Frontal cortex (tissue), 4 donors: ENCODE measurements at places on chromosomes 4 and X. TPM values are rescaled to one million over a fixed set of nuclear protein-coding genes. Genes with fewer than 3 reads are reported as not detected.

The ARHGAP36 gene
- total RNA-seq, result 0.41 TPM

The H2BW2 gene
- total RNA-seq, result not detected

The SPANXN3 gene
- total RNA-seq, result not detected

The F8A3 gene
- 1.2 TPM for total RNA-seq

The NOX1 gene
- not detected for total RNA-seq

The SPANXA1 gene
- not detected for total RNA-seq

The GPM6B gene
- 380 TPM for total RNA-seq

The PGAM4 gene
- total RNA-seq, result not detected

The NSUN7 gene
- total RNA-seq, result 11.0 TPM

The CCDC149 gene
- 16.3 TPM for total RNA-seq

DNA sequence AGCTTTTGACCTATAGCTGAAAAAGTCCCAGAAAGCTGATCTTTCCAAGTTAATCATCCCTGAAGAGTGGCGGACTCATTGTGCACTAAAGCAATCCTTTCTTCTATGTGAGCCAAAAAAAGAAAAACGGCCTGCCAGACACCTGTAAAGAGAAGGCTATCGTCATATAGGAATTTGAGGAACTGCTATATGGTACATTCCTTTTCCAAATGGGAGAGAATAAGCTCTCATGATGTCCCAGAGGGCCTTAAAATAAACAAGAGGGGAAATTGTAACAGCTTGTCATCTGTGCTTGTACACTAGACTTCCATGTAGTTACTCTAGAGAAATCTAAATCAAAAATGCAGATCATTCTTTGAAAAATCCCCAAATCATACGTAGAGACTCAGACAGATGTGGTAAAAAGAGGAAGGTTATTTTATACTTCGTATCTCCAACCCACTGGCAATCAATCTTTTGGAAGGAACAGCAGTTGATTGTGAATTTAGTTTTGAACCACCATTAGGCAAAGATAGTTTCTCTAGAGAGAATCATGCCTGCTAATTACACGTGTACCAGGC lies 26.1 kb downstream of the GPR174 start:
- DNase-seq, result no peak

DNA sequence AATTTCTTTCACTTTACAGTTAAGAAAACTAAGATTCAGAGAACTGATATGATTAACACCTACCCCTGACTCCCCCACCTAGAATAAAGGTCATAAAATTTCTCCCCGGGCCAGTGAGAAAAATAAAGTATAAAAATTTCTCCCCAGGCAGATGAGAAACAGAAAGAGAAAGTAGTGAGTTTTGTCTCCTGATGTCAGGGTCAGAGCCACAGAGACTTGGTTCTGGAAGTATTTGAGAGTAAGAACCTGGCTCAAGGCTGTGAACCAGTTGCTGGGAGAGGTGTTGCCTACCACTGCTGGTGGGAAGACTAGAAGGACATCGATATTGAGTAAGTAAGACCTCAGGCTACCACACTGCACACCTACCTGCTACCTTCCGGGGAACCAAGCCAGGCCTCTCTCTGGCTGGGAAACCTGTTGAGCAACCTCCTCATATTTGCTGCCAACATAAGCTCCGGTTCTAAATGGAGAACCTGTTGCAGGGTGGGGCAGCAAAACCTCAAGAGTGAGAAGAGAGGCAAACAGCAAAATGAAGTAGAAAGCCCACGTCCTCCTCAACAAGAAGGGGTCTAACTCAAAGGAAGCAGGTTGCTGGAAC lies 104.2 kb upstream of the PUDP start:
- DNase-seq, result no peak

- DNase-seq, result no peak
Observed at GRCh38 chr4:117224256-117224655, 138.9 kb upstream of the TRAM1L1 start.

- DNase-seq, result no peak
Observed at GRCh38 chr4:95272797-95273196, 276.0 kb downstream of the UNC5C start.

GRCh38 chrX:129600981-129601424 lies 53.8 kb downstream of the APLN start:
- DNase-seq, result no peak

- DNase-seq, result no peak
Observed at GRCh38 chr4:183483997-183484396, 20.9 kb upstream of the ING2 start.

DNA sequence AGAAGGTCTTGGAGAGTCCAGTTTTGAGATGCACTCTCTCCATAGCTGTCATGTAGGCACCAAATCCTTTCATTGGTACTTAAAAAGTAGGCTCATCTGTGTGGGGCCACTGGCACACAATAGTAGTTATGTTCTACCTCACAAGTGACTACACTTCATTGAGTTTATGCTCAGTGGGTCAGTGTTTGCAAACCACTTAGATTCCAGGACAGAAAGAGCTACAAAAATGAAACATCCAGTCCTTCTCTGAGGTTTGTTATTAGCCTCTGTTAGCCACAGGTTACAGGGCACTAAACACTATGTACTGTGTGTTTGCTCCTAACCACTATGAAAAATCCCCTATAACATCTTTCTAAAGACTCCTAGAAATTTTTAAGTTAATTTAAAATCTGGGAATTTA lies 13.8 kb downstream of the RAB28 start:
- no peak for DNase-seq

DNA sequence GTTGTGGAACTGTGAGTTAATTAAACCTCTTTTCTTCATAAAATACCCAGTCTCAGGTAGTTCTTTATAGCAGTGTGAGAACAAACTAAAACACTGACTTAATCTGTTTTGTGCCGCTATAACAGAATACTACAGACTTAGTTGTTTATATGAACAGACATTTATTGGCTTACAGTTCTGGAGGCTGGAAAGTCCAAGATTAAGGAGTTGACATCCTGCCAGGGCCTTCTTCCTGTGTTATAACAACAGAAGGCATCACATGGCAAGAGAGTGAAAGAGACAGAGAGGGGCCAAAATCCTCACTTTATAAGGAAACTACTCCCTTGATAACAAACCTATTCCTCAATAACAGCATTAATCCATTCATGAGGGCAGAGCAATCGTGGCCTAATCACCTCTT lies 42.5 kb upstream of the KCNIP4 start:
- DNase-seq, result no peak
